ENCODE measurements at places on chromosomes 2 and 18.

DNA sequence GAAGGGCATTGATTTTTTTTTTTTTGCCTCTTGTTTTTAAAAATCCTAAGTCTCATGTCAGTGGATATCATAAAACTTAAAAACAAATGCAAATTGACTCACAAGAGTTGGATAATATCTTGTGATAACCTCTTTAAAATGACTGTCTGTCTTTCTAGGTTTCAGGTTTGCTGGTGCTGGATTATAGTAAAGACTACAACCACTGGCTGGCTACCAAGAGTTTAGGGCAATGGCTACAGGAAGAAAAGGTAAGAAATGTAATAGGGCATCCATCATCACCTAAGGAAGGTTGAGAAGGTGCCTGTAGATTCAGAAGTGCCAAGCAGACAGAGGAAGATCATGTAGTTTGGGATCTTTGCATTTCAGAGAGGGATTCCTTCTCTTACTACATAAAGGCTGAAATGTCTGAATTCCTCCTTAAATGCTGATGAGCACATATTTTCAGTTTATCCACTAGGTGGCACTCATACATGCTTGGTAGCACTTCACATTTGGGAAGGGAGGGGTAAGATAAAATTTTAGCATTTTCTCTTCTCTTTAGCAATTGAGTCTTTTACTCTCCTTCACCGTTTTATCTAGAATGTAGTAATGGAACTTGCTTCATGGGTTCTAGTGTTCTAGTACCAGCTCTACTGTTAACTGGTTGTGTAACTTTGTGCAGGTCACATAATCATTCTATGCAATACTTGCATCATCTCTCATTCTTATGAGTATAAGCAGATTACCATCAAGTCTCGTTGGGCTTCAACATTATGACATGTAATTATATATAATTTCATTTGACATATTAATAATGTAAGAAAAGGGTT lies 21.1 kb downstream of the CPS1 start:
- no peak for DNase-seq

GRCh38 chr2:10267551-10268465 lies 34.9 kb upstream of the HPCAL1 start:
- DNase-seq = no peak

GRCh38 chr2:30503007-30503694 lies 56.1 kb downstream of the LCLAT1 start:
- DNase-seq = no peak

- no peak for DNase-seq
Measured at GRCh38 chr2:73035899-73036711, 35.4 kb downstream of the SFXN5 start.

GRCh38 chr2:227308784-227309183 lies 16.3 kb upstream of the MFF start:
- no peak for DNase-seq

DNA sequence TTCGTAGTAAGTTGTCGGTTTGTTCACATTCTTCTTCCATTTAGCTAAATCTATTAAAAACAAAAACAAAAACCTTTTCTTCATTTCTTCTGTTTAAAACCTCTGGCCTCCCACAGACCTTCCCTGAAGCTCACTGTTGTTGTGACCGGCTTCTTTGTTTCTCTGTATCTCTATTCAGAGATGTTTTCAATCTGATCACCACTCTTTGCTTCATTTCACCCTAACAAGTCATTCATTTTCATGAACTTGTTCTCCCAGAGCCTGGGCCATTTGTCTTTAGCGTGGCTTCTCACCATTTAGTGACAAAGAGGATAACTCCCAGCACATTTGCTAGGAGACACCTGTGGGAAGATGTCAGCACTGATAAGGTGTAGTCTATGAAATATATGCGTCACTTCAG lies 794.2 kb downstream of the ERBB4 start:
- no peak for DNase-seq

DNA sequence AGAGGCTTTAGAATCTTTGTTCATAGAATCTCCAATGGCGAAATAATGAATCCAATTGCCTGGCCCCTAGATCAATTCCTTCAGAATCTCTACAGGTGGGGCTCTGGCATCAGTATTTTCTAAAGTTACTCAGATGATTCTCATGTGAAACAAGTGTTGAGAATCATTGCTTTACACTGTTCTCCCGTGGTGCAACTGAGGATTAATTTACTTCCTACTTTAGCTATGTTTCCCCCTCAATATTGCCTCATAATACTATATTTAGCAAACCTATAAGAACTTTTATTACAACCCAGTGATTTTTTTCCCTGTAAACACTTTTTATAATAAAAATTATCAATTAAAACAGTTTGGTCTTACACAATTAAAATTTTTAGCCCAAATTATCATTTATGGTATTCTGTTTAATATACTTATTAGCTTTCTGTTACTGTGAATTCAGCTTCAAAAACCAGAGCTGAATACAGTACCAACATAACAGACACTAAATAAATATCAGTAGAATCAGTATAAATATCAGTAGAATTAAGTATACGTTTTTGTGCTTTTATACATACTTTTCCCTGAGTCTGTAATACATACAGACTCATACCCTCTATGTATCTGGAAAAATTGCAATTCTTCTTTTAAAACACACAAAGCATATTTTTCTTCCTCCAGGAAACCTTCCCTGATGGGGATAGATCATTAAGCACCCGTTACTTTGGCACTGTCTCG lies 20.8 kb downstream of the SLC38A11 start:
- DNase-seq = no peak

GRCh38 chr2:28838971-28839370 lies 28.3 kb downstream of the SPDYA start:
- DNase-seq = no peak

DNA sequence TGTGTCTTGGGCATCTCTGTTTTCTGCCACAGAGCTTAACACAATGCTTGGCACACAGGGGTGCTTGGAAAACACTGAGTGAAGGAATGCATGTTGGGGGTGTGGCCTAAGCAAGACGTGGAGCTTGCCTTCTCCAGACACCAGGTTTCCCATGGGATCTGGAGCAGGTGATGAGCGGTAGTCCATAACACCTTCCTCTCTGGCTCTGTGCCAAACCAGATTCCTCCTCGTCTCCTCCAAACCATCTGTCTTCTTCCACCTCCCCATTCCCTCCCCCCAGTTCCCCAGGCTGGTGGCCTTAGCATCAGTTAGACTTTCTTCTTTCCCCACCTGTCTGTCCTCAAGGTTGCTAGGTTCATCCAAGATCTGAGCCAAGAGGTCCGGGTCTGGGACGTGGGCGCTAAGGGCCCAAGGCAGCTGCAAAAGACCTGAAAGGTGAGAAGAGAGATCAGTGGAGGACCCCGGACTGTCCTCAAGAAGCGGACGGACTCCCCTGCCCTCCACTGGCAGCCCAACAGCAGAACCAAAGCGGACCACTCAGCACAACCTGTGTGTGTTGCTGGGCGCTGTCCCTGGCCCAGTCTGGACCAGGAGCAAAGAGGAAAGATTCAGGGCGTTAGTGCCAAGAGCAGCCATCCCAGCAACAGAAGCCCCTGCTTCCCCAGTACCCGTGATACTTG lies 1.2 kb upstream of the ITM2C start:
- DNase-seq = no peak

DNA sequence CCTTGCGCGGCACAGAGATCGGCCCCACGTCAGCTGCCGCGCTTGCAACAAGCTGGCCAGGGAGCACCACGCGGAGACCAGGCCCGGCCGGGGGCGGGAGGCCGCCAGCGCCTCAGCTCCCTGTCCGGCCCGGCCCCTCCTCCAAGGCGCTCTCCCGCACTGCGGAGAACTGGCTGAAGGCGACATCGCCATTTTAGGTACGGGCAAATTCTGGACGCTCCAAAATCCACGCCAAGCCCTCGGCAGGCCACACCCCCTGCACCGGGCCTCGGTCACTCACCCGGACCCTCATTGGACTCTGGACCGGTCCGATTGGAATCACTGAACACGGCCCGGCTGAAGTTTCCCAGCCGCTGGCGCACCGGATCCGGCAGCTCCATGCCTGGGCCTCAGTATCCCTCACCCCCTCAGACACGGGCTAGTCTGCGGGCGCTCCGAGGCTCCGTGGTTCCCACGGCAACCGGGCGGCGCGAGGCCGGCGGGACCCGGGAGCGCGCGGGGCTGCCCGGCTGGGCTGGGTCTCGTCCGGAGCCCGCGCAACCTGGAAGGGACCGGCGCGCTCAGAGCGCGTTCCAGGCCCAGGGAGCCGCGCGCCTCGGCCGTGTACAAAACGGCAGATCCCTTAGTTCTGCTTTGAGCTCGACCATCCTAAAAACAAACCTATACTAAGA lies at the start of gene TMEM17:
TMEM17 (minus strand) TSS at position 446 of the 671 bp plus-strand sequence; CDS start at position 380, 66 bp downstream.
- peak; percentile 88 for DNase-seq

- DNase-seq = no peak
Measured at GRCh38 chr2:154452471-154452870, 246.0 kb upstream of the KCNJ3 start.

DNA sequence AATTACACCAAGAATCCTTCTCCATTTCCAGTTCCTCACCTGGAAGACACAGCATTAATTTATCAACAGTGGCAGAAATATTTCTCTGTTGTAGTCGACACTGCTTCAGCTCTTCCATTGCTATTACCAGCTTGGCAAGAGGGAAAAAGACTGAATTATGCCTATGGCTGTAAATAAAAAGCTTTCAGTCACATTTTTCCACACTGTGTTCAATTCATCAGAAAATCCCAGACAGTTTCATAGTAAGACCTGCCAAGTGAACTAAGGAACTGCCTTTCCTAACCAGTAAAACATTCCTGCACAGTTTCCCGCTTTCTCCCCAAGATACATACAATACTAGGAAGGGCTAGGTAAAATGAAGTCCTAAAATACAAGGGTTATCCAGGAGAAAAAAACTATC lies 94.7 kb downstream of the EXOC6B start:
- no peak for DNase-seq

- no peak for DNase-seq
Measured at GRCh38 chr2:45713591-45713990, 62.1 kb downstream of the PRKCE start.

GRCh38 chr2:23756593-23757292 lies 170.2 kb downstream of the ATAD2B start:
- DNase-seq = no peak

GRCh38 chr2:10721396-10722251 lies at the start of gene ATP6V1C2:
TSS of gene ATP6V1C2 (plus strand) at chr2:10721630. CDS start at chr2:10722850, 1,220 bp downstream.
- DNase-seq = no peak

- no peak for DNase-seq
Measured at GRCh38 chr2:64978514-64979268, 10.5 kb upstream of the SLC1A4 start.

- DNase-seq = no peak
Measured at GRCh38 chr2:51065276-51065675, 33.3 kb upstream of the NRXN1 start.

- DNase-seq = no peak
Measured at GRCh38 chr2:188452084-188452483, 160.4 kb downstream of the GULP1 start.

DNA sequence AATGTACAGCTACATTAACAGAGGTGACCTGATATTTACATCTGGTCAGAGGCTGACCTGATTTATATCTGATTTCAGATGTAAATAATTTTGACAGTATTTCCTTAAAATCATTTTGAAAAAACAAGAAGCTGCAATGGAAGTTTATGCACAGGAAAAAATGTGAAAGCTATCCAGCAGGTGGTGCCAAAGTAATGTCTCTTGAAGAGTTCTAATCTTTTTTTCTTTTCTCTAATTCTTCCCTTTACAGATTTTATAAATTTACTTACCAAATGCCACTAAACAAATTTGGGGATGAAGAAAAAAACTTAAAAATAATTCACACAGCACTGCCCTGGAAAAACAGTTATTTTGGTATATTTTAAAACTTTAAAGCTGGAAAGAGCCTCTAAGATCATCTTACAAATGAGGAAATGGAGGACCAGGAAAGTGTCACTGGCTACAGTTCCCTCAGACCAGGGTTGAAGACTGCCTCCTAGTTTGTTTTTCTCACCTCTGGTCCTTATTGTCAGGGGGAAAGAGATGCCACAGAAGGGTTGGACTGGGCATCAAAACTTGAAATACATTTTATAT lies 16.4 kb upstream of the FBLN7 start:
- no peak for DNase-seq

DNA sequence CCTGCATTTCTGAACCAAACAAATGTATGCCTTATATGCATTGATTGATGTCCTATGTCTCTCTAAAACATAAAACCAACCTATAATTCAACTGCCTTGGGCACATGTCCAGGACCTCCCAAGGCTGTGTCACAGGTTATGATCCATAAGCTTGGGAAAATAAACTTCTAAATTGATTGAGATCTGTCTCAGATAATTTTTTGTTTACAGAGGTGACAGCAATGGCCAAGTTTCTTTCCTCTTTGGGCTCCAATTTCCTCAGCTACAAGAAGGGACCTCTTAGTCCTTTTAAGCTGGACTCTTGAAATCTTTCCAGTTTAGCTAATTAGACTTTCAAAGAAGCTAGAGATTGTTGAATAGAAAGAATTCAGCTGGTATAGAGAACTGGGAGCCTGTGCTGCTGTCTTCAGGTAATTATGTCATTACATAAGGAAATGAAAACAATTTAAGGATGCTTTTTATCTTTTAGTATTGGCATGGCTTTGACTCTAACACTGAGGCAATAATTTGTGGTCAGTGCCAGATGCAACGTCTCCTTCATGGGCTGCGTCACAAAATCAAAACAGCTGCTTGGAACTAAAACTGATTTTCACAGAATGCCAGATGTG lies 412.1 kb upstream of the TRIB2 start:
- no peak for DNase-seq

DNA sequence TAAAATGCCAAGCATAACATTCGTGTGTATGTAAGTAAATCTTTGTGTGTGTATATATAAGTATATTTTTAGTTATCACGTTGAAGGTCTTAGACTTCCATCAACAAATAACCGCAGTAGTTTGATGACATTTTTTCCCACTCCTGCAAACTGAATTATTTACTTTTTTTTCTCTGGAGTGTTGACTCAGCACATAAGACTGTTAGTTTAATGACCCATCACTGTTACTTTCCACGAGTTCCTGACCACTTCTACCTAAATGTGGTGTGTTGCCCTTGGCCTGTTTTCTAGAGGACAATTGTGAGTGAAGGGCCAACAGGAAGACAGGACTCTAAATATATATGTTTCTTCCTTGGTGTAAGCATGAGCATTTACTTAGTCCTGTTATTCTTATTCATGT lies 71.3 kb upstream of the TXNDC2 start:
- DNase-seq = no peak

GRCh38 chr18:58156516-58156915 lies 112.5 kb downstream of the NEDD4L start:
- DNase-seq = no peak

GRCh38 chr2:82233806-82234205 lies 1929.3 kb upstream of the LRRTM1 start:
- DNase-seq = no peak

GRCh38 chr2:238158509-238159070 lies at the start of gene ERFE:
TSS of gene ERFE (plus strand) at chr2:238158970. CDS start at chr2:238159008, 38 bp downstream.
- no peak for DNase-seq
